Brain pericyte (primary cell): ENCODE measurements at places on chromosomes 1 and 21.

- peak; percentile 41 for DNase-seq
Observed at GRCh38 chr1:186983327-186983726, 154.6 kb downstream of the PLA2G4A start.

- DNase-seq = no peak
Observed at GRCh38 chr1:2073382-2074230, 23.4 kb downstream of the PRKCZ start.

- no peak for DNase-seq
Observed at GRCh38 chr1:29761159-29761928, 525.0 kb downstream of the PTPRU start.

DNA sequence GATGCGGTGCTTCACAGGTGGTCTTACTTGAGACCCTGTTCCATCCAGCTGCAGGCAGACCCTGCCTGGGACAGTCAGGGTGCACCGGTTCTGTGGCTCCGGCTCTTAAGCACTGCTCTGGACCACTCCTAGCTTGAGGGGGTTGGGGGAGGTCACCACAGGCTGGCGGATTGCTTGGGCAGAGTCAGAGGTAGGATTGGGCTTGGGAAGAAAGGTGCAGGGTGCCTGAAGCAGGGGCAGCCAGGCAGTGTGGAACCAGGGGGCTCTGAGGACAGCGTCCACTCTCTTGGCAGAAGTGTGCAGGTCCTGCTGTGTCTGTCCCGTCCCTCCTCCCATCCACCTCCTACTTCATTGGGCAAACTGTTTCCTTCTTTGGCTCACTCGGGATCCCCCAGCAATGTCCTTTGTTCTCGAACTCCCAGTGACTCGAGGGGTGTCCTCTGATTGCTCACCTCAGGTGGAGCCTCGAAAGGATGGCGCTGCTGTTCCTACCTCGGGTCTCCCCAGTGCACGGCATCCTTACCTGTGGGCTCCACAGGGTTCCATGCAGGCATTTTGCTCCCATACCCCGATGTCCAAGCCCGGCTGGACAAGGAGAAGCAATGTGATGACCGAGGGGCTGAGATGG lies 1.7 kb downstream of the PDXK start:
- no peak for DNase-seq

- no peak for DNase-seq
Observed at GRCh38 chr1:236275586-236275985, 6.2 kb downstream of the ERO1B start.

DNA sequence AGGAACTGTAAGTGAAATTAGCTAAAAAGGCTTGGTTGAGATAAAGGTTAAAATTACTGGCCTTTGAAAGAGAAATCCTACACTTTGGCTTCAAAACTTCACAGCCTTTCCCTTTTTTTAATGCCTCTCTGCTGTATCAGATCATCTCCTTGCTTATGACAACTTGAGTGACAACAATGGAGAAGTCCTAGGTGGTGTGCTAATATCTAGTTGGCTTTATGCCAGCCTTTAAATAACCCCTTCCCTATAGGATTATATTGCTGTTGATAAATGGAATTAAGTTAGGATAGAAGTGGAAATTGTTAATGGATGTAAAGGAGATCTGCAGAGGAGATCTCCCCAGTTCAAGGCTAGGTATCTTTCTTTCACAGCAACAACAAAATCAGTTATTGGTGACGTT lies 130.2 kb upstream of the ATP1B1 start:
- no peak for DNase-seq

DNA sequence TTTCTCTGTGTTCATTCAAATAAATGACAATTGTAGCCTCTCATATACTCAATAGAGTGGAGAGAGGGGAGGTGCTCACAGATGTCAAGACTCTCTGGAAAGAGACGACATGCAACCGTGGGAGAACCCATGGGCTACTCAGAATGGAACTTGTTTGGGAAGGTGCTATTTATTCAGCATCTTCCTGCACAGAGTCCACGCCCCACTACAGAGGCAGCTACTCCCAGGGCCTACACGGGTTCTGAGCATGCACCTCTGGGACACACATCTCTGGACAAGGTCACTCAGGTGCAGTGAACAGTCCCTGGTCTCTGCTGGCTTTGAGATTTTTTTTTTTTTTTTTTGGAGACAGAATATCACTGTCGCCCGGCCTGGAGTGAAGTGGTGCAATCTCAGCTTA lies 64.1 kb downstream of the NID1 start:
- no peak for DNase-seq

- no peak for DNase-seq
Observed at GRCh38 chr1:41804176-41804575, 114.5 kb downstream of the HIVEP3 start.

DNA sequence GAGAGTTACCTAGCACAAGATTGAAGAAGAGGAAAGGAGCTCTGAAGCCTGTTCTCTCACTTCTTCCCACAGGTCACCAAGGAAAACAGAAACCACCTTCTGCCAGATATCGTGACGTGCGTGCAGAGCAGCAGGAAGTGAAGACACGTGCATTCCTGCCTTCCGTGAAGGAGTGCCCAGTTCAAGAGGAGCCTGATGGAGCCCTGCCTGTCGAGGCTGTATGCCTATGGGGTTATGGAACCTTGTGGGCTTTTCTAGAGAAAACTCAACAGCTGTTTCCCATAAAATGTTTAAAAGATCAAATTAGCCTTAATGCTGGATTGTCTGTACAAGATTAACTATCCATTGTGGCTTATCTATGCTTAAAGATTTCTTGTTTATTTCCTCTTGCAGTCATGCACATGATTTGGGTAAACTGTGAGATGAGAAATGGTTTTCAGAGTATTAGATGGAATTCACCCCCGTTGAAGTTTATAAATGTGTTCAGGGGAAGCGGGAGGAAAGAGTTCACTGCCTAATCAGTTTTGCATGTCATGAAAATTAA lies 27.8 kb downstream of the NTPCR start:
- DNase-seq = no peak

DNA sequence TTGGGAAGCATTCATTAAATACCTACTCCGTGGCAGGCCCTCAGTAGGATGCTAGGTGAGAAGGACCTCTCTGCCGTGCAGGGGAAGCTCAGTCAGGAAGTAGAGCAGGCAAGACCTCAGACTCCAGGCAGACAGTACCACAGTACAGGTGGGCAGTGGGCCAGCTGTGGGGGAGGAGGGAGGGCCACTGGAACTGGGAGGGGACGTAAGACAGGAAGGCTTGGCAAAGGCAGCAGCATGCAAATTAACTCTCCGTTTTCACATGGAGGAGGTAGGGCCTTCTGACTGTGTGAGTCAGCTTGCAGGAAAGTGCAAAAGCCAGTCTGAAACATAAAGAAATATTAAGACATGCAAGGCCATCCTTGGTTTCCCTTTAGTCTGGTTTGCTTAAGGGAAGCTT lies 157.7 kb downstream of the TRIM33 start:
- no peak for DNase-seq

GRCh38 chr1:193754732-193755427 lies 568.5 kb upstream of the B3GALT2 start:
- no peak for DNase-seq

DNA sequence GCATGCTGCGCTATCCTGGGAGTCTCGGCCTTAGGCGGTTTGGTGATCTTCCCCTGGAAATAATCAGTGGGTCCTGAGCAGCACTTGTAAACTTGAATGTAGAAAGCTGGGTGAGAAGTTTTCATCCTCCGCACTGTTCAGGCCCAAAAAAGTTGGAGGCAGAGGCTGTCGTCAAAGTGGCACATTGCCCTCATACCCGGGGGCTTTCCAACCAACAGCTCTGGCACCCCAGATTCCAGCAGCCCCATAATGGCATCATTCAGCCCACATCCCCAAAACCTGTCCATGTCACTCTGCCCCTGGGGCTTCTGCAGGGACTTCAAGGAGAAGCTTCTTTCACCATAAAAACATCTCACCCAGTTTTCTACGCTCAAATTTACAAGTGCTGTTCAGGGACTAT lies 59.3 kb downstream of the TOR1AIP2 start:
- DNase-seq = no peak

- DNase-seq = no peak
Observed at GRCh38 chr1:22143065-22144033, at the start of gene WNT4. TSS of gene WNT4 (minus strand) at chr1:22143097. CDS start at chr1:22142922, 175 bp downstream.

DNA sequence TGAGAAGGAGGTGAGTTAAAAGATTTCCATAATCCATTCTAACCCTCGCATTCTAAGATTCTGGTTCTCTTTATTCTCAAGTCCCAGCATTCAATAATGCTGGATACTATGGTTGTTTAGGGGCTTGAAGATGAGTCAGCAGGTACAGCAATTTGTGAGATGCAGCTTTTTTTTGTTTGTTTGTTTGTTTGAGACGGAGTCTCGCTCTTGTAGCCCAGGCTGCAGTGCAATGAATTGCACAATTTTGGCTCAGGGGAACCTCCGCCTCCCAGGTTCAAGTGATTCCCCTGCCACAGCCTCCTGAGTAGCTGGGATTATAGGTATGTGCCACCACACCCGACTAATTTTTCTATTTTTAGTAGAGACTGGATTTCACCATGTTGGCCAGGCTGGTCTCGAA lies 23.3 kb downstream of the EIF4G3 start:
- no peak for DNase-seq

- DNase-seq = no peak
Observed at GRCh38 chr1:70688580-70688979, 277.5 kb downstream of the CTH start.

- DNase-seq = peak; percentile 37
Observed at GRCh38 chr1:232805269-232806185, at the start of gene MAP10. TSS of gene MAP10 (plus strand) at chr1:232805416. CDS start at chr1:232805450, 34 bp downstream.

GRCh38 chr1:199522338-199522737 lies 505.2 kb upstream of the NR5A2 start:
- no peak for DNase-seq

- DNase-seq = no peak
Observed at GRCh38 chr1:91406773-91407389, 2.2 kb upstream of the HFM1 start.

- no peak for DNase-seq
Observed at GRCh38 chr1:66957938-66958337, 33.1 kb downstream of the MIER1 start.

DNA sequence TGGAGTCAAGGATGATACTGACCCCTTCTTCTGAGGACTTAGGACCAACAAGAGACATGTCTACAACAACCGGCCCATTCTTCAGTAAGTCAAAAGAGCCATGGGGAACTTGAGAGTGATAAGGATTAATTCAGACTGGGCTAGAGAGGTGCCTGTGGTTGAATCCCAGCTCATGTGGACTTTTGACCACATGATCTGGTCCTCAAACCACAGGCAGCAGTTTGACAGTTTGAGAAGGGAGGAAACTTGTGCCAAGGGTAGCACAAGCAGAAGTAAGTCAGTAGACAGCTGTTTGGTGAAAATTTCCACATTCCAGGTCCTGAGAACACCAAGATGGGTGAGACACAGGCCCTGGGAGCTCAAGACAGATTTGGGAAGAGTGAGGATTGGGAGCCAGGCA lies 19.8 kb downstream of the SH3BP5L start:
- DNase-seq = no peak

DNA sequence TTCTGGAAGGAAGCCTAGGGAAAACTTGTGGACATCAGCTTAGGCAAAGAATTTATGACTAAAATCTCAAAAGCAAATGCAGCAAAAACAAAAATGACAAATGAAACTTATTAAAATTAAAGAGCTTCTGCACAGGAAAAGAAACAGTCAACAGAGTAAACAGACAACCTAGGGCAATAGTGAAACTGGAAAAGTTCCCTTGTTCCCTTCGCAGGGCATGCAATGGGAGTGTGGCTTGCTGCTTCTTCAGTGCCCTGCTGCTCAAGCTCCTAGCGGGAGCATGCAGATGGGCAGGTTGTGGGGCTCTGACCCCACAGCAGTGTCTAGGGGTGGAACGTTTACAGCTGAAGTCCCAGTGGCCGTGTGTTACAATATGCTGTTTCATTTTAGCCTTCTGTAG lies 1797.4 kb downstream of the NCAM2 start:
- DNase-seq = no peak

- DNase-seq = no peak
Observed at GRCh38 chr1:218397752-218398339, 52.7 kb downstream of the TGFB2 start.

DNA sequence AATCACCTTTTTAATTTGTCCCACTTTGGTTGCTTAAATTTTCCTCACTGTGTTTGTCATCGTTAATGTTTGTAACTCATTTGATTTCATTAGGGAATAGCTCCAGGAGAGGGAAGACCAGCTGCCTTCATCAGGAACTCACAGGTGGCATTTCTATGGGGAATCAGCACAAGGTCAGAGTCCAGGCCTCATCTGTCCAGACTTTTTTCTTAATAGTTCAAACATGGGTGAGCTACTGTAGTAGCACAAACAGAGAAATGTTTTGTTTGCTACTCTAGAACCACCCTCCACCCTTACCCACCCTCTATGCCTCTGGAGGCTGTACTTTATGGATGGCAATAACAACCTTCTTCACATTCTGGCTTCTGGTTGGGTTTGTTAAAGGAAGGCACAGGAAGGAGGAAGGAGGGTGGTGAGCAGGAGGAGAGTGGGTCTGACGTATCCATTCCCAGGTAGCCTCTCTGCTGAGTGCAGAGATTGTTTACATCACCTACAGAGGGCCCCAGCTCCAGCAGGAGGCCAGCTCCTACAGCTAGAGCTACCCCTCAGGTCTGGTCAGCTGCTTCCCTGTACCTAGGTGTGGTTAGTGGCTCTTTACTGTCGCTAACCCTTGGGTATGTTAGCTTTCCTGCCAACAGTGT lies 8.1 kb upstream of the TEDDM1 start:
- DNase-seq = no peak

DNA sequence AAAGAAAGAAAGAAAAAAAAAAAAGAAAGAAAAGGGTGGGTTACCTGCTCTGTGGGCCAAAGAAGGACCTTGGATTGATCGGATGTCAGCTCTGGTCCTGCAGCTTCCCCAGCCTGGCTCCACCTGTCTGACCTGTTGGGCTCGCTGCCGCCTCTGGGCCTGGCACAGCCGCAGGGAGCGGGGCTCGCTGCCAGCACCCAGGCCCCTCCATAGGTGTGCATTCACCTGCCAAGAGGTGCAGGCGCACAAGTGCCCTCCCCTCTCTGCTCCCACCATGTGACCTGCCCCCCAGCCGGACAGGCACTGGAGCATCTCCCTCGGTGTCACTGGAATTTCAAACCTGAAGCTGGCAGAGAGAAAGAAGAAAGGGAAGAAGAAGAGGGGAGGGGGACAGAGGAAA lies 33.1 kb upstream of the GPR157 start:
- no peak for DNase-seq

- no peak for DNase-seq
Observed at GRCh38 chr21:24727803-24728440, 879.4 kb downstream of the MRPL39 start.

DNA sequence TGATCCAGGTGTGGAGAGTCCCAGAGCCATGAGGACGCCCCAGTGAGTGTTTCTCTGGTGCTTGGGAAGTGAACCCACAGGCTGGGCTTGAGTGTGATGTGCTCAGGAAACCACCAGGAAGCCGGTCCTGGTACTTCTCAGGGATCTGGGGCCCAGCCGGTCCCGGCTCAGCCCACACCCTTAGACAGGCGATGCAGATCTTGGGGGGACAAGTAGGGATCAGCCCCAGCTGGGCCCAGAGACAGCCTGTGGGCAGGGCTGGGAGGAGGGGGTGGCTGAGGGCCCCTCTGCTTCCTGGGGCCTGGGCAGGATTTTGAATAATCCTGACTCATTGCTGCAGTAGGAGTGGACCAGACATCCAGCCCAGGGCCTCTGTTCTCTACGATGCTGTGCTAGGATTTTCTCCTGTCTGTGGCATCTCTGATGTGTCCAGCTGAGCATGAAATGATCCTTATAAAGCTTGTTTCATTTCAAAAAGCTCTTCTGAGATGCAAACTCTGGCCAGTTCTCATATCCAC lies 698.0 kb downstream of the PTPRU start:
- DNase-seq = no peak
